SK-N-DZ (cell line): ENCODE measurements at places on chromosomes 6 and 20.

DNA sequence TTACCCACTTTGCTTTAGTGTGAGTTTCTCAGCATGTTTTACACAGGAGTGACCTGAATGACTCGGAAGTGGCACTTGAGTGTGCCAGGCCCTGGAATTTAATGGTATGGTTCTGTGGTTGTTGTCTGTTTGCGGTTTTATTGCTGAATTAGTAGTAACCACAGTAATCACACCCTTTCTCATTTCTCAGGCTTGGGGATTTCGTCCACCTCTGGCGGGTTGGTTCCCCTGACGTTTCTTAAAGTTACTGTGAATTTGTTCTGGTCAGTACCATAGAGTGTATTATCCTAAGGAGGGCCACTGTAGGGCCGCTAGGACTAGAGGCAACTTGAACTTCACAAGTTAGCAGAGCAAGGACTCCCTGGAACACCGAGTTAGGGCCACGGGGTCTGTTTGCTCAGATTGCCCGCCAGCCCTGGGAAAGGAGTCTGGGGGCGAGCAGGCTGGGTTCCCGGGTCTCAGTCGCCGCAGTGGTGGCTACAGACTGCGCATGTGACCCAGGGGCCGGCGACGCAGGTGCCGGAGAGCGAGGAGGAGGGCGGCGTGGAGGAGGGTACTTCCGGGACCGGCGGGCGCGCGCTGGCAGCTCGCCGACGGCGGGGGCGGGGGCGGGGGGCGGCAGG is 546 bp upstream of the KLHL32 start:
- peak; percentile 86 for DNase-seq

GRCh38 chr6:55969526-55969925 is 94.1 kb upstream of the BMP5 start:
- no peak for DNase-seq

GRCh38 chr6:77561768-77562314 is 91.0 kb upstream of the MEI4 start:
- peak; percentile 24 for DNase-seq

- no peak for DNase-seq
Observed at GRCh38 chr6:120606743-120607142, 727.5 kb downstream of the TBC1D32 start.

DNA sequence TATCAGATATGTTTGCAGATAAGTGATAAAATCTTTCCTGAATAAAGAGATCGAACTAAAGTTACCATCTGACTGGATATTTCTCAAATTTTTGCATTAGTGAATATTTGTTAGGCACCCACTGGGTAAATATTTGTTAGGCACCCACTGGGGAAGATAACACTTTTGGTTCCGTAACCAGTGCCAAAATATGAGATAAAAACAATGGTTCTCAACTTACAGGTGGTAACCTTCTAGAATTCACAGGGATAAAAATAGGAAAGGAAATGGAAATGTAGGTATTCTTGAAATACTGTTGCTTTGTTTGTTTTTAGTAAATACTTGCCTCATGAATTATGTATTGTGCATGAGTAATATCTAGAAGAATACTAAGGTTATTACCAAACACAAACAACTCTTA is 245.0 kb upstream of the KHDRBS2 start:
- DNase-seq, result no peak

DNA sequence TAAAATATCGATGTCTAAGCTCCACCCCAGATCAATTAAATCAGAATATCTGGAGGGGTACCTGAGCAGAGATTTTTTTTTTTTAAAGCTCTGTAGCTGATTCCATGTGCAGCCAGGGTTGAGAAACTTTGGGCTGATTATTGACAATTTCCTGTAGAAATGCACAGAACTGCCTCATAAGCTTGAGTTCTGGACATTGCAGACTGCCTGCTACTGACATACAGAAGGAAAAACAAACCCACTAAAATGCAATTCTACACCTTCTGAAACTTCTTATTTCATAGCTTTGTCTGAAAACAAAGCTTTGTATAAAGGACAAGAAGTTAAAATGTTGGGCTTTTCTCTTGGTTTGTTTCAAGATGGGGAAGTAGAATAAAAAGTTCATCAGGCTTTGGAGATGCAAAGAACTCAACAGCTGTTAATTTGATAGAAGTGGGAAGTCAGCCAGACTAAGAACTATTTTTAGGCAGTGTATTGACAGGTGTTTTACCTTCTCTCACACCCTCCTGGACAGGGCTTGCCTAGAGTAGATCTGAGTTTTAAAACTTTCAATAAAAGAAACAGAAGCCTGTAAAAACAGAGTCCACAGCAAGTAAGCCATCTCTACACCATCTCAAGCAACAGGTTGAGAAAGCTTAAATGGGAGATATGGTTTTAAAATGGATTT is 147.7 kb downstream of the KCNQ5 start:
- DNase-seq, result no peak

- no peak for DNase-seq
Observed at GRCh38 chr6:1960486-1961142, 284.8 kb downstream of the GMDS start.

- no peak for DNase-seq
Observed at GRCh38 chr6:39073471-39074355, 25.1 kb downstream of the GLP1R start.

GRCh38 chr6:142482974-142483373 is 181.2 kb downstream of the ADGRG6 start:
- no peak for DNase-seq

- DNase-seq, result no peak
Observed at GRCh38 chr6:159038914-159039884, 5.6 kb downstream of the TAGAP start.

GRCh38 chr20:16654858-16655535 is 74.8 kb upstream of the SNRPB2 start:
- DNase-seq, result no peak

DNA sequence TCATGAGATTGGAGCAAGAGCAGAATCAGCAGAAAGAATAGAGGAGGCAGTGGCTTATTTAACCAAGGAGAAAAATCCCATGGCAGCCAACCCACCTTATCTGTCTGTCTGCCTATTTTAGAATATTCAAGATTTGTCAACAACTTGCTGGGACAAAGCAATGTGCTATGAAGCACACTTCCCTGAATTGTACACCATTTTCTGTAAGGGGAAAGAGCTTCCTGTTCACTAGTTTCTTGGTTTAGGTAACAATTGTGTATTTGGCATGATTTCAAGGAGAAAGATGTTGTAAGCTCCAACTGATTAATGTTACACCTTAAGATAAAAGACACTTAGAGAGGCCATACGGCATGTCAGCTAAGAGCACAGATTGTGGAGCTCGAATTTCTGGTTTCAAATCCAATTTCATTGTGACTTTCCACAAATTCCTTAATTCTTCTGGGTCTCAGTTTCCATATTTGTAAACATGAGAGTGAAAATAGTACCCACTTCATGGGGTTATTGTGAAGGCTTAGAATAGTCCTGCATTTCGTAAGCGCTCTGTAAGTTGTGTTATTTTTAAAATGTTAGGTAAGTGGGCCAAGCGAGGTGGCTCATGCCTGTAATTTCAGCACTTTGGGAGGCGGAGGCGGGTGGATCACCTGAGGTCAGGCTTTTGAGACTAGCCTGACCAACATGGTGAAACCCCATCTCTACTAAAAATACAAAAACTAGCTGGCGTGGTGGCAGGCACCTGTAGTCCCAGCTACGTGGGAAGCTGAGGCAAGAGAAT is 4.8 kb upstream of the MUC22 start:
- DNase-seq, result no peak

GRCh38 chr6:110619275-110619908 is 143.0 kb upstream of the SLC22A16 start:
- DNase-seq, result no peak

DNA sequence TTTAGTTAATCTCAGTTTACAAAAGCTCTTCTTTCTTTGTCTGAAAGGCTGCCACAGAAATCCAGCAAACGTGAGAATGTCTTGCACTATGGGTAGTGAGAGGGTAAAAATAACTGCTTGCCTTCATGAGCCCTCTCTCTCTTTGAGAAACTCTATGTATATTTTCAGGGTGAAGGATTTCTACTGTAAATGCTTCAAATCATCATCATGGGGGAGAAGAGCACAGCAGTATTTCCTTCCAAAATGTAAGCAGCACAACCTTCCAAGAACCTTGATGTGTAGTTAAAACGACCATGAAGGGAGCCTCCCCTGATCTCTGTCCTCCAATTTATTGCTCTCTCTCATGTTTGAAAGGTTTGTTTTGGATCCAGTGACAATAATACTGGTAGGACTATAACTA is 141.3 kb upstream of the CENPW start:
- no peak for DNase-seq

GRCh38 chr20:14673164-14673563 is 335.8 kb upstream of the FLRT3 start:
- peak; percentile 94 for DNase-seq

DNA sequence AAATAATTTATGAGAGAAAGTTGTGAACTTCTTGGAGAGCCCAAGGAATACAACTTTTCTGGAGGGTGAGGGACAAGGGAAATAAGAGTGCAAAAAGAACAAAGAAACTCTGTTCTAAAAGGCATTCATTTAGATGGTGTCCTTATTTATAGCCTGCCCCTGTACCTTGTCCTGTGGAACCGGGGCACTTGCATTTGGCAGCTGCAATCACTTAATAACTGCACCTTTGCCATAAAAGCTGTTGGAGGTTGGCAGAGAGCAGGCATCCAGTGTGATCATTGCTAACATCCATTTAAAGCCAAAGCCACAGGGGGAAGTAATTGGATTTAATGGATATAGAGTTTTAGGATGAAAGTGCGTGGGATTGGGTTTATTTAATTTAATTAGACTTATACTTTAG is 50.8 kb upstream of the SGK1 start:
- DNase-seq, result no peak

- DNase-seq, result no peak
Observed at GRCh38 chr6:26411751-26412150, 9.7 kb downstream of the BTN3A1 start.

DNA sequence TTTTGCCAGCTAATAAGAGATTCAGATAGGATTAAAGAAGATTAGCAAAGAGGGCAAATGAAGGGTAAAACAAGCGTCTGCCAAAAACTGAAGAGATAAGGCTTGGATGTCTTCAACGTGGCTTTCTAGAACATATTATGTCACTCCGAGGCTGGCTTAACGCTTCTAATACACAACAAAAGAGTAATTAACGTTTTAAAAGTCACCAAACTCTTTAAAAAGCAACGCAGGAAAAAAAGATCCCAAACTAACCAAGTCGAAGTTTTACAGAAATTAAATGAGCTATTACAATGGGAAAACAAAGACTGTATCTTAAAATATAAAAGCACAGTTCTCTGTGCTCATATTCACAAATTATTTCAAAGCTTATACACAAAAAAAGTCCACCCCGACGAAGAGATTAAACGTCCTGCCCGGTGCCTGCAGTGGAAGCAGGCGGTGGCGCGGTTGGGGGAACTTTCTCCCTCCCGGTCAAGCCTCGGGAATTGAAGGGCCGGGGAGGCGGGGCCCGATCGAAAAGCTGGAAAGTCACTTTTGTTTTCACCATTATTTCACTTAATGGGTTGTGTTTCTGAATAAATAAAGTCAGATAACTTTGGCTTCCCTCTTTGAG is 1.2 kb downstream of the MAK start:
- DNase-seq, result no peak
